ENCODE measurements at places on chromosomes 2 and 18. TPM values are rescaled to one million over a fixed set of nuclear protein-coding genes. Genes with fewer than 3 reads are reported as not detected.
A peak's percentile ranks its signal among the peaks of the same experiment; 100 is the strongest.

The SRD5A2 gene
- total RNA-seq, result 1.2 TPM

The PROM2 gene
- total RNA-seq, result 6.0 TPM

GRCh38 chr2:160813506-160813858 lies 319.9 kb upstream of the RBMS1 start:
- H3K4me1 ChIP-seq, result no peaks in the 10 kb centered on the region
- H3K27me3 ChIP-seq, result no peaks in the 10 kb centered on the region
- H3K27ac ChIP-seq, result no peak overlapping the region
- no peaks in the 10 kb centered on the region for H3K36me3 ChIP-seq
- DNase-seq, result no peak

- no peak overlapping the region for H3K27ac ChIP-seq
- H3K36me3 ChIP-seq, result no peaks in the 10 kb centered on the region
- no peak overlapping the region for H3K4me3 ChIP-seq
- H3K27me3 ChIP-seq, result no peaks in the 10 kb centered on the region
- DNase-seq, result no peak
- H3K4me1 ChIP-seq, result no peaks in the 10 kb centered on the region
Measured at GRCh38 chr2:146817613-146818012, 1027.2 kb upstream of the ACVR2A start.

DNA sequence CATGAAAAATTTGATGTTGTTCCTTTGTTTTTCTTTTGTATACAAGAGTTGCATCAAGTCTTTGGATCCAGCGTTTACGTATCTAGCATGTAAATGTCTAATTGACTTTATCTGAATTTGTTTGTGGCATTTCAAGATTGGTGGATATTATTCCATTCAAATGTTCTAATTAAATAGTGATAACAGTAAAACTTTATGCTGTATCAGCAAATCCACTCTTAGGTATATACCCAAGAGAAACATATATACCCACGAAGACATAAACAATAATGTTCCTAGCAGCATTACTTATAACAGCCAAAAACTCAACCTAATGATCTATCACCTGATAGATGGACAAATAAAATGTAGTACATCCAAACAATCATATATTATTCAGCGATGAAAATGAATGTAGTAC lies 579.4 kb upstream of the LRATD1 start:
- no peak for DNase-seq
- H3K4me1 ChIP-seq, result no peaks in the 10 kb centered on the region
- H3K36me3 ChIP-seq, result no peaks in the 10 kb centered on the region
- H3K4me3 ChIP-seq, result no peak overlapping the region

DNA sequence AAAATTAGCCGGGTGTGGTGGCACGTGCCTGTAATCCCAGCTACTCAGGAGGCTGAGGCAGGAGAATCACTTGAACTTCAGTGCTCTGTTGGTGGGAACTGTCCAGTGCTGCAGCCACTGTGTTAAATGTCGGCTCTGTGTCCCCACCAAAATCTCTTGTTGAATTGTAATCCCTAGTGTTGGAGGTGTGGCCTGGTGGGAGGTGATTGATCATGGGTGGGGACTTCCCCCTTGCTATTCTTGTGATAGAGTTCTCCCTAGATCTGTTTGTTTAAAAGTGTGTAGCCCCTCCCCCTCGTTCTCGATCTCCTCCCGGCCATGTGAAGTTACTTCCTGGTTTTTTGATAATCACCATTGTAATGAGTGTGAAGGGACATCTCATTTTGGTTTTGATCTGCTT lies 9.8 kb upstream of the RPL31 start:
- no peaks in the 10 kb centered on the region for H3K4me1 ChIP-seq
- H3K27ac ChIP-seq, result no peak overlapping the region
- H3K36me3 ChIP-seq, result peaks cover 20% of the 10 kb centered on the region
- H3K4me3 ChIP-seq, result no peak overlapping the region
- H3K27me3 ChIP-seq, result no peaks in the 10 kb centered on the region

The EGR4 gene
- total RNA-seq, result not detected

The CDH19 gene
- 1.2 TPM for total RNA-seq

The C1QL2 gene
- not detected for total RNA-seq

DNA sequence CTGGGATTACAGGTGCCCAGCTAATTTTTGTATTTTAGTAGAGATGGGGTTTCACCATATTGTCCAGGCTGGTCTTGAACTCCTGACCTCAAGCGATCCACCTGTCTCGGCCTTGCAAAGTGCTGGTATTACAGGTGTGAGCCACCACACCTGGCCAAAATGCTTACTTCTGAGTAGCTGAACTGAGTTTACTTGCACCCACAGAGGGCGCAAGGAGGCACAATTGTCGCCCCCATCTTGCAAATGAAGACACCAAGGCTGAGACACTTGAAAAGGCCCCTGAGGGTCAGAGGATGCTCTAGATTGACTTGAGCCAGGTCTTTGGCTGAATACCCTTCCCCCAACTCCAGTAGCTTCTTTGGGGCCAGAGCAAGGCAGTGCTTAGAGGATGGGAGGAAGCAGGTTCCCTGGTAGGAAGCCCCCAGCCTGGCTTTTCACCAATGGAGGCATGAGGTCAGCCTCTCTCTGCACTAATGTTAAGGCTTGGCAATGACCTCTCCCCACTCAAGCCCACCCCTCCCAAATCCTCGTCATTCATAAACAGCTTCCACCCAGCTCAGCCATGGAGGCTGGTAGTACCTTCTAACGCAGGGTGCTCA lies 14.5 kb upstream of the KIF1A start:
- no peak overlapping the region for H3K27ac ChIP-seq
- H3K27me3 ChIP-seq, result peaks cover 37% of the 10 kb centered on the region
- no peaks in the 10 kb centered on the region for H3K36me3 ChIP-seq
- no peak for DNase-seq

The FAM161A gene
- total RNA-seq, result 2.6 TPM

GRCh38 chr2:197075281-197075680 lies 148.8 kb upstream of the PGAP1 start:
- no peak overlapping the region for H3K27ac ChIP-seq
- no peak overlapping the region for H3K4me3 ChIP-seq
- H3K27me3 ChIP-seq, result no peaks in the 10 kb centered on the region
- peaks cover 11% of the 10 kb centered on the region for H3K4me1 ChIP-seq
- peaks cover 36% of the 10 kb centered on the region for H3K36me3 ChIP-seq
- no peak for DNase-seq

GRCh38 chr2:168897449-168897848 lies 3.6 kb upstream of the G6PC2 start:
- H3K4me3 ChIP-seq, result no peak overlapping the region
- H3K36me3 ChIP-seq, result no peaks in the 10 kb centered on the region
- no peaks in the 10 kb centered on the region for H3K27me3 ChIP-seq
- no peaks in the 10 kb centered on the region for H3K4me1 ChIP-seq
- no peak for DNase-seq

DNA sequence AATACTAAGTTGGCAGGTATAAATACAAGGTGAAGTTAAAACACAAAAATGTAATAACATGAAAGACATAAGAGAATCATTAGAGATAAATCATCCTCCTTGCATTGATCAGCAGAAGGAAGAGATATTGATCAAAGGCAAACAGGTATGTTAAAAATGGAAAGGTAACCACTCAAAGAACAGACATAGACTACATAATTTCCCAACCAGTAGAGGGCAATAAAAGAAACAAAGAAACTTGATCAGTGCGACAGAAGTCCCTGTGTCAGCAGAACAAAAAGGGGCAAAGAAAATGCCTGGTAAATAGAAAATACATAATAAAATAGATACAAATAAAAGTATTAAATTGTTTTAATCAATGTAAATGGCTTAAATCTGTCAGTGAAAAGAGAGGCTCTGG lies 53.6 kb downstream of the FAM228A start:
- no peaks in the 10 kb centered on the region for H3K4me1 ChIP-seq
- H3K4me3 ChIP-seq, result no peak overlapping the region
- H3K27me3 ChIP-seq, result no peaks in the 10 kb centered on the region
- peaks cover 14% of the 10 kb centered on the region for H3K36me3 ChIP-seq
- no peak overlapping the region for H3K27ac ChIP-seq

The COLEC11 gene
- 0.30 TPM for total RNA-seq

- no peaks in the 10 kb centered on the region for H3K27me3 ChIP-seq
- no peak overlapping the region for H3K4me3 ChIP-seq
- no peaks in the 10 kb centered on the region for H3K4me1 ChIP-seq
- H3K36me3 ChIP-seq, result no peaks in the 10 kb centered on the region
- DNase-seq, result no peak
Measured at GRCh38 chr2:239739206-239739605, 285.9 kb downstream of the NDUFA10 start.

DNA sequence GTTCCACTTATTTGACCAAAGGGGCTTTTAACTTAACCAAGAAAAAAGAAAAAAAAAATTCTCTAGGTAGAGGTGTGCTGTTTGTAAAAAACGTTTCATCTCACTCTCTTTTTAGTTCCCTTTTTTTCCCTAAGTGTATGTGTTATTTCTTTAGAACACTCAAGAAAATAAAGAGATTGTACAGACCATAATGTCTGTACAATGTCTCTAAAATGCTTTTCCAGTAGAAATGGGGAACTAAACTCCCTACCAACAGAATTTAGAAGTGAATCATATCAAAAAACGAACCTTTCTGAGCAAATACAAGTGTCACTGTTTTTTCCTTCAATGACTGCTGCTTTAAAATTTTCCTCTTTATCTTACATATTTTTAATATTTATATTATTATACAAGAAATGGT lies 72.0 kb downstream of the CDH7 start:
- no peak for DNase-seq
- H3K27ac ChIP-seq, result no peak overlapping the region
- H3K27me3 ChIP-seq, result no peaks in the 10 kb centered on the region

- no peak for DNase-seq
- no peaks in the 10 kb centered on the region for H3K4me1 ChIP-seq
- H3K27me3 ChIP-seq, result no peaks in the 10 kb centered on the region
- H3K27ac ChIP-seq, result no peak overlapping the region
- no peak overlapping the region for H3K4me3 ChIP-seq
Measured at GRCh38 chr18:72013427-72013850, 530.7 kb downstream of the CBLN2 start.

DNA sequence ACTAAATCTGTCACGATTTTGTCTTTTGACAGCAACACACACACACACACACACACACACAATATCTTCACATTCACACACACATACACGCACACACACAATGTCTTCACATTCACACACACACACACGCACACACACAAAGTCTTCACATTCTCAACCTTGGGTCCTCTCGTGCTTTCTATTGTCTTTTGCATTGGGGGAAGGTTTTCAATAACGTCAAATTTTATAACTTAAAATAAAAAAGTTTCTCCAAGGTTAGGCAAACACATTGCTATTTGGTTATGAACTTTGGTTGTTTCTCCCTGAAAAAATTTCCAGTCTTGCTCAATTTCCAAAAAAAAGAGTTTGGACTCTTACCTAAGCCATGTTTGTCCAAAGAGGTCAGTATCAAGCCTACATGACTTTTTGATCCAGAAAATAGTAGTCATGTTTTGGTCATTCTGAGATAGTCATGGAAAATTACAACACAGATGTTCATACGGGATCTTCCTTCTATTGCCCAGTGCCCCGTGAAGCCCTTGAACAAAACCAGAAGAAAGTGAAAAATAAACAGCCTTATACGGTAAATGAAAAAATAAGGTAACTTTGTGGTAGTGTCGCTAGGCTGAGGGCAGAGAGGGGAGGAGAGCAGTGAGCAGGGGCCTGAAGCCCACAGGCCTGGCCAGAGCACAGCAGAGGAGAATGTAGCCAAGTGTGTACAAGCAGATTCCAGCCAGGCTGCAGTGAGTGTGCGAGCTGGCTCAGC lies 542.8 kb upstream of the ID2 start:
- H3K36me3 ChIP-seq, result no peaks in the 10 kb centered on the region
- peak overlapping the region; percentile 81 for H3K27ac ChIP-seq
- peaks cover 11% of the 10 kb centered on the region for H3K4me1 ChIP-seq
- DNase-seq, result no peak

- no peak overlapping the region for H3K4me3 ChIP-seq
- no peaks in the 10 kb centered on the region for H3K36me3 ChIP-seq
- DNase-seq, result no peak
- H3K27ac ChIP-seq, result no peak overlapping the region
- no peaks in the 10 kb centered on the region for H3K27me3 ChIP-seq
Measured at GRCh38 chr2:136860443-136860958, 95.2 kb downstream of the THSD7B start.

The ACTG2 gene
- total RNA-seq, result 22.2 TPM

GRCh38 chr18:45156946-45157345 lies 458.3 kb upstream of the SLC14A2 start:
- no peaks in the 10 kb centered on the region for H3K4me1 ChIP-seq
- H3K36me3 ChIP-seq, result no peaks in the 10 kb centered on the region
- DNase-seq, result no peak
- H3K27me3 ChIP-seq, result no peaks in the 10 kb centered on the region
- H3K27ac ChIP-seq, result no peak overlapping the region

DNA sequence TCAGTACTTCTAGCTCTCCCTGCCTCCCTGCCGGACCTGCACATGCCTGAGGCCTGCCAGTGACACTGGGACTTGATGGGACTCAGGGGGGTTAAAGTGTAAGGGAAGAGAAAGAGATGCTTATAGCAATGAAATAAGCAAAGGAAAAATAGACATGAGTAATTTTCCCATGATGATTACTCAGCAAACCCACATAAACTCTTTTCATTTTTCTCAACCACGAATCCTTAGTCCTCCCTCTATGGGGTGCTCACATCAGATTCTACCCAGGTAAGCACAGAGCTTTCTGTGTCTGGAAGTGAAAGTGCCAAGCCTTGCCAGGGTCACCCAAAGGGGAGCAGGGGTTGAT lies 44.8 kb upstream of the ANKRD62 start:
- no peaks in the 10 kb centered on the region for H3K4me1 ChIP-seq
- H3K27ac ChIP-seq, result no peak overlapping the region
- H3K4me3 ChIP-seq, result no peak overlapping the region
- H3K36me3 ChIP-seq, result no peaks in the 10 kb centered on the region
- DNase-seq, result no peak
- no peaks in the 10 kb centered on the region for H3K27me3 ChIP-seq

The KRTCAP3 gene
- total RNA-seq, result 18.8 TPM

The HTR2B gene
- 0.65 TPM for total RNA-seq

DNA sequence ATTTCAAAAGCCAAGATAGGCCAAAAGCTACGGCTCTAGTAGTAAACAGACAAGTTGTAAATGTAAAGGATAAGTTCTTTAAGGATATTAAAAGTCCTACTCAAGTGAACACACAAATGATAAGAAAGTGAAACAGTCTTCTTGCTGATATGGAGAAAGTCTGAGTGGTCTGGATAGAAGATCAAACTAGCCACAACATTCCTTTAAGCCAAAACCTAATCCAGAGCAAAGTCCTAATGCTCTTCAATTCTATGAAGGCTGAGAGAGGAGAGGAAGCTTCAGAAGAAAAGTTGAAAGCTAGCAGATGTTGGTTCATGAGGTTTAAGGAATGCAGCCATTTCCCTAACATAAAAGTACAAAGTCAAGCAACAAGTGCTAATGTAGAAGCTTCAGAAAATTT lies 111.7 kb upstream of the ZEB2 start:
- DNase-seq, result no peak
- no peak overlapping the region for H3K4me3 ChIP-seq
- no peak overlapping the region for H3K27ac ChIP-seq
- no peaks in the 10 kb centered on the region for H3K27me3 ChIP-seq

All from lower lobe of right lung (tissue), 2 donors.